ENCODE measurements at places on chromosomes 4 and X.

DNA sequence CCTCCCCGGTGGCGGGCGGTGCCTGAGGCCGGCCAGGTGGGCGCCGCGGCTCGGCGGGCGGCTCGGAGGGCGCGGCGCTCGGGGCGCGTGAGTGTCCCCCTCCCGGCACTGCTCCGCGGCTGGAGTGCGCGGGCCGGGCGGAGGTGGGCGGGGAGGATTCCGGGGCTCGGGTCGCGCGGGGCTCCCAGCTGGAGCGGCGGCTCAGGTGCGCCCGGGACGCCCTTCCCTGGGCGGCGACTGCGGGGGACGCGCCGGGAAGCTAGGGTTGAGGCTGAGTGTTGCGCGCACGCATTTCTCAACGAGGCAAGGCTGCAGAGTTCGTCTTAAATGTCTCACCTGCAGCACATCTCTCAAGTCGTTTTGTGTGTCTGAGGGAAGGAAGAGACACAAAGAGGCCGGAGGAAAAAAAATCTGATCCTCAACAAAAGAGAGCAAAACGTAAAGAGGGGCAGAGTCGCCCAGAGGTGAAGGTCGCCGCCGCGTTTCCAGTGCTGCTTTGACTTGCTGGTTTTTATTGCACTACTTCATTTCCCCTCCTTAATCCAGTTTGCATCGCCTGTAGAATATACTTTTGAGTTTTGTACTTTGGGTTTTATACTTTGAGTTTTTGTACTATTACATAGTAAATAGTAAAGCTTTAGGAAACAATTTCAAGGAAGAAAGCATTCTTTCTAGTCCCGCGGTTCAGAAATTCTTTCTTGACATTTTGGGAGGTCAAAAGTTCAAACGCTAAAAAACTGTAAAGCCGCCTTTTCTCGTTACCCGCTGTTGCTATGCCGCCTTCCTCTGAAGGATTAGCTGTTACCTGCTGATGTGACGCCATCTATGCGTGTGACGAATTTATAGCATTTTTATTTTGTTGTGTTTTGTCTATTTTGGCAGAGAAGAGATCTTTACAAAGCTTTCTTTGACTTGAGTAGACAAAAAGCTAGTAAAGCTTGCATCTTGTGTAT lies 106.5 kb upstream of the STOX2 start:
- no peak for DNase-seq

GRCh38 chr4:47579235-47579634 lies 94.2 kb downstream of the ATP10D start:
- DNase-seq, result no peak

- DNase-seq, result peak; percentile 50
Observed at GRCh38 chr4:1041147-1041935, 29.9 kb downstream of the FGFRL1 start.

DNA sequence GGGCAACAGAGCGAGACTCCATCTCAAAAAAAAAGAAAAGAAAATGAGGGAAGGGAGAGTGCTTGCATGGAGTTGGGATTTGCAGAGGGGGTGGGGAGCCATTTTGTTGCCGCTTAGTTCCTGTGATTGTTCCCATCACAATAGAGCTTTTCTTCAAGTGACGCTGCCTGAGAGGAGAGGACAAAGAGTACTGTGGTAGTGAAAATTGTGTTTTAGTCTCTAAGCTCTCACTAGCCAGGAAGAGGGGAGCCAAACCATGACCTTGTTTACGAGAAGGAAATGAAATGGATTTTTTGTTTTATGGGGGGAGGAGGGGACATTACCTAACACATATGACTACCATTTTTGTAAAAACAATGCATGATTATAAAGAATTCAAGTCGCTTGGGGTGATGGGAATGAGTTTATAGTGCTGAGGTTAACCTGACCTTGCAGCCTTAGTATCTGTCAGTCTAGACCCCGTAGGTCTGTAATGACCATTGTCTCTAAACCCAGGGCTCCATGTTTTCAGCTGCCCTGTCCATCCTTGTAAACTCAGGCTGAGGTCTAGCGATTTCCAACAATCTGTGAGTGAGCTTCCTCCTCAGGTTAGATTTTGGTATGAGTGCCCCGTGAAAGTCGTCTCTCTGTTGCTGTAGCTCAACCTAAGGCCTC lies 18.8 kb downstream of the SRD5A3 start:
- DNase-seq, result no peak

DNA sequence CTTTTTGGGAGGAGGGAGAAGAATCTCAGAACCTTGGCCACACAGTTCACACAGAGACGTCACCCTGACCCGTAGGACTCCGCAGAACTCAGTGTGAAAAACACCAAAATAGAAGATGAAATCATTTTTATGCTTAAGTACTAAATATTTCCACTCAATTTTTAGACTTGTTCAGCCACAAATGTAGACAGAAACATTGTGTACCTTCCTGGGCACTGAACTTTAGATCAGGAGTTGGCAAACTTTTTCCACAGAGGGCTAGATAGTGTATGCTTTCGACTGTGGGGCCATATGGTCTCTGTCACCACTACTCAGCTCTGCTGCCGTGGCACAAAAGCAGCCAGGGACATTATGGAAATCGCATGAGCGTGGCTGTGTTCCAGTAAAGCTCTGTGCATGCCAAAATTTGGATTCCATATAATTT lies 61.8 kb upstream of the STOX2 start:
- DNase-seq, result no peak

- DNase-seq, result no peak
Observed at GRCh38 chr4:38226170-38226569, 266.0 kb downstream of the PTTG2 start.

DNA sequence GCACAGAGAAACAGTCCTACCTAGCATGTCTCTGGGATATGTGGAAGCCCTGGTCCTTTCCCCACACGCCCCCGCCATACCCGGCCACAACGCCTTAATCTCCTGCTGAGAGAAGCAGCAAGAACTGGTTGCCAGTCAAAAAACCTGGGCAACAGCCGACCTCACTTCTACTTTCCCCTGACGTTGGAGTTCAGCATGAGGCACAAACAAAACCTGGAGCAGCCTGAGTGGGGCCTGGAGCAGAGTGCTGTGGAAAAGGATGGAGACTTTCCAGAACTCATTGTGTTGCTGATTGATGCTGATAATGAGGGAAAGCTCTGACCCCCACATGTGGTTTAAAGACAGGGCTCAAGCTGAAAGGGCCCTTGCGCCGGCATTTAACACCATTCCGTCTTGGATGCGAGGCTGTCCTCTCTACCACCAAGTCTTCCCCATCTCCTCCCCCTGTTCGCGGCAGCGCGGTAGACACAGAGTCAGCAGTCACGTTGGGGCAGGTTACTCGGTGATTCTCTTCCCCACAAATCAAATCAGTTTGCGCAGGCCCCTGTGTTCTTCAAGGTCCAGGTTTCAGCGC lies 666 bp downstream of the CCDC158 start:
- DNase-seq, result no peak

DNA sequence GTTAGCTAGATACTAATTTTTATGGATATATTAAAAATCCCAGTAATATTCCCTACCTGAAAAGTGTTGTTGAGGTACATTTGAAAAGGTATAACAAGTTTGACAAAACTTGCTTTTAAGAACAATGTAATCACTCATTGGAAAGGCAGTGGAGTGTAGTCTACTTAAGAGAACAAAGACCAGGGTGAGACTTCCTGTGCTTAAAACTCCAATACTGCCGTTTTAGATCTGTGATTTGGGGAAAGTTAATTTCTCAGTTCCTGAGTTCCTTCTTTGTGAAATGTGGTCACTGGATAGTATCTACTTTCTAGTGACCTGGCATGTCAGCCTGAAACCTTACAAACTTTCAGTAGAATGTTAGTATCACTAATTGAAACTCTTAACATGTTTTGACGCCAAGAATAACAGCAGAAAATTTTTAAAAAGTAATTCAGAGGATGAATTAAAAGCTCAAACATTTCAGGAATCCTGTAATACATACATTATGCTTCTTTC lies 56.8 kb downstream of the PCDH7 start:
- DNase-seq, result no peak

DNA sequence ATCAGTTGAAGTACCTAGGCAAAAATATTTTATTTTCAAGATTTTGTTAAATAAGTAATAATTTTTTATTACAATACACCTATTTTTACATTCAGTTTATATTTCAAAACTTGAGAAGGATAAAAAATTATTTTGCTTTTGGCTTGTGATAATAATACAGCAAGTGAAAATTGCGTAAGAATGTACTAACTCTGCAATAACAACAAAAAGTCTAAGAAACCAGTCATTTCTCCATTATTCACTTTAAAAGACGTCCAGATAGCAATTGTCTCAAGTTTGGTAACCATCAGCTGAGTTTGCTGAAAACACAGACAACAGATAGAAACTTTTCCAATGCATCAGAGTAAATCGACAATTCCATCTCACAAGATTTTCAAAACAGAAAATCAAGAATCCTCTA lies 12.1 kb downstream of the CXCL8 start:
- no peak for DNase-seq

GRCh38 chrX:1387141-1387776 lies 4.7 kb downstream of the SLC25A6 start:
- DNase-seq, result no peak
